ENCODE measurements at places on chromosomes 16 and 17. TPM values are rescaled to one million over a fixed set of nuclear protein-coding genes. Genes with fewer than 3 reads are reported as not detected.

GRCh38 chr16:67268136-67268579 lies 11.2 kb upstream of the PLEKHG4 start:
- H3K36me3 ChIP-seq = no peaks in the 10 kb centered on the region
- H3K27ac ChIP-seq = no peak overlapping the region
- no peaks in the 10 kb centered on the region for H3K4me1 ChIP-seq
- H3K4me3 ChIP-seq = no peak overlapping the region
- DNase-seq = peak; percentile 63

APRT gene
- total RNA-seq = 42.2 TPM

DNA sequence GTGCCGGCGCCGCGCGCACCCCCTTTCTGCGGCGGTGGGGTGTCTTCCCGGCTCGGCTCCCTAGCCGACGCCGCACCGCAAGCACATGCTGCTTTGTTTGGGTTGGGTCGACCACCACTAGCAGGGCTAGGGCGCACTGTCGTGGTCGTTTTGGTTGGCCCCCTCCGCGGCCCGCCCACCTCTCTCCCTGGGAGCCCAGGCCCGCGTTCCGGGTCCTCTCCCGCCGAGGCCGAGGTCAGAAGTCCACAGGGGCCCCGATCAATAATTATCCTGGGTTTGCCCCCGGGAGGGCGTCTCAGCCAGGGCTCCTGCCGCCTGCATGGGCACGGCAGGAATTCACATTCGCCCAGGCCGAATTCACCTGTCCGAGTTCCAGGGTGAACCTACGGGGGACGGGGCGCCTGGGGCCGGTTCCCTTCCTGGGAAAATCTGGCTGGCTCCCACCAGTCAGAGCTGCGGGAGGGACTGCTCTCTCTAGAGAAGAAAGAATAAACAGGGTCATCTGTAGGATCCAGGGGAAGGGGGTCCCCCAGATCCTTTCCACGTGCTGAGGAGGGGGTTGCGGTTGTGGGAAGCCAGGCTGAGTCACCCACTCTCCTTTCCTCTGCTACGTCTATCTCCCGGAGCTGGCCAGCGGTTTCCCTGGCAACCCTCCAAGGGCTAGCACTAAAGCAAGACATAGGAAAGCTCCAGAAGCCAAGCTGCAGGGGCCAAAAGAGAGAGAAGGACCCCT lies 584 bp upstream of the STAT5B start:
- DNase-seq = peak; percentile 74
- peak overlapping the region; percentile 92 for H3K4me3 ChIP-seq
- H3K4me1 ChIP-seq = peaks cover 44% of the 10 kb centered on the region
- H3K27me3 ChIP-seq = no peaks in the 10 kb centered on the region

- no peak overlapping the region for H3K4me3 ChIP-seq
- peaks cover 4% of the 10 kb centered on the region for H3K4me1 ChIP-seq
- no peak for DNase-seq
- peaks cover 12% of the 10 kb centered on the region for H3K36me3 ChIP-seq
- H3K27me3 ChIP-seq = no peaks in the 10 kb centered on the region
These were observed 34.1 kb downstream of the TMEM238L start for GRCh38 chr17:10769840-10770239.

DNA sequence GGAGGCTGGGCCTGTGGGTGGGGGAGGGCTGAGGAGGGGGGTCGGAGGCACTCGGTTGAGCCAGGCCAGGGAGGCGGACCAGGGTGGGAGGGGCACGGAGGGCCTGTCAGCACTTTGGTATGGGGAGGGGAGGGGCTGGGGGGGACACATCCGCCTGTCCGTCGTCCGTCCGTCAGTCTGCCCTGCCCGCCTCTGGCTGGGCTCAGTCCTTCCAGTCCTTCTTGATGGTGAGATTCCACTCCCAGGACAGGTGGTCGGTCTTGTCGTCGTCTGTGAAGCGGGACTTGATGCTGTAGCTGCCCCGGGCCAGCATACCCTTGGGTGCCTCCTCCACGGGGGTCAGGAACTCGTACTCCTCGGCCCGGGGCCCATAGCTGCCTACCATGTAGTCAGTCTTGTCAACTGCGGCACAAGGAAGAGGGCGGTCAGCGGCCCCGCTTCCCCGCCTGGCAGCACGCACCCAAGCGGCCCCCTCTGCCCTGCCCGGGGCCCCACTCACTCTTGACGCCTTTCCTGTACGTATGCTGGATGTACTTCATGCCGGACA lies 2.4 kb downstream of the ARHGDIA start:
- H3K27me3 ChIP-seq = no peaks in the 10 kb centered on the region
- H3K4me1 ChIP-seq = peaks cover 54% of the 10 kb centered on the region
- H3K4me3 ChIP-seq = no peak overlapping the region
- peak; percentile 74 for DNase-seq

GRCh38 chr17:19497624-19498023 lies 36.0 kb upstream of the SLC47A1 start:
- H3K36me3 ChIP-seq = no peaks in the 10 kb centered on the region
- no peaks in the 10 kb centered on the region for H3K4me1 ChIP-seq
- H3K27ac ChIP-seq = no peak overlapping the region

SPIRE2 gene
- 17.3 TPM for total RNA-seq

GRCh38 chr16:17302620-17303019 lies 168.1 kb downstream of the XYLT1 start:
- no peaks in the 10 kb centered on the region for H3K36me3 ChIP-seq
- no peaks in the 10 kb centered on the region for H3K27me3 ChIP-seq
- H3K4me3 ChIP-seq = no peak overlapping the region
- peak overlapping the region; percentile 83 for H3K27ac ChIP-seq

C17orf100 gene
- total RNA-seq = 14.2 TPM

DNA sequence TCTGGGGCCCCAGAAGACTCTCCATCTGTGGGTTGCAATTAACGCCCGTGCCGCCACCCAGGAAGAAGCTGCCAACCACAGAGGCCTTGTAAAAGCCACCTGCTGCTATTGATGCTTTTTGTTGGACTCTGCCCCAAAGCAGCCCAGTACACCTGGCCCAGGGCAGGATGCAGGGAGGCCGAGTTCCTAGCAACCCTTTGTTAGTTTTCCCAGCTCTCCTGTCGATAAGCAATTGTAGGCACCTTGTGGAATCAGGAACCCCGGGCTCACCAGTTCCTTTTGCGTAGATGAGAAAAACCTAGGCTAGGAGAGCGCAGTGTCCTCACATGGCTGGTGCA lies 103.3 kb downstream of the ABCC6 start:
- peaks cover 97% of the 10 kb centered on the region for H3K36me3 ChIP-seq
- DNase-seq = peak; percentile 51
- H3K4me1 ChIP-seq = peaks cover 15% of the 10 kb centered on the region
- H3K4me3 ChIP-seq = no peak overlapping the region
- H3K27me3 ChIP-seq = no peaks in the 10 kb centered on the region

ZFPM1 gene
- total RNA-seq = 3.9 TPM

GRCh38 chr16:4488499-4488967 lies 12.3 kb downstream of the HMOX2 start:
- no peaks in the 10 kb centered on the region for H3K27me3 ChIP-seq
- no peak overlapping the region for H3K4me3 ChIP-seq

DNA sequence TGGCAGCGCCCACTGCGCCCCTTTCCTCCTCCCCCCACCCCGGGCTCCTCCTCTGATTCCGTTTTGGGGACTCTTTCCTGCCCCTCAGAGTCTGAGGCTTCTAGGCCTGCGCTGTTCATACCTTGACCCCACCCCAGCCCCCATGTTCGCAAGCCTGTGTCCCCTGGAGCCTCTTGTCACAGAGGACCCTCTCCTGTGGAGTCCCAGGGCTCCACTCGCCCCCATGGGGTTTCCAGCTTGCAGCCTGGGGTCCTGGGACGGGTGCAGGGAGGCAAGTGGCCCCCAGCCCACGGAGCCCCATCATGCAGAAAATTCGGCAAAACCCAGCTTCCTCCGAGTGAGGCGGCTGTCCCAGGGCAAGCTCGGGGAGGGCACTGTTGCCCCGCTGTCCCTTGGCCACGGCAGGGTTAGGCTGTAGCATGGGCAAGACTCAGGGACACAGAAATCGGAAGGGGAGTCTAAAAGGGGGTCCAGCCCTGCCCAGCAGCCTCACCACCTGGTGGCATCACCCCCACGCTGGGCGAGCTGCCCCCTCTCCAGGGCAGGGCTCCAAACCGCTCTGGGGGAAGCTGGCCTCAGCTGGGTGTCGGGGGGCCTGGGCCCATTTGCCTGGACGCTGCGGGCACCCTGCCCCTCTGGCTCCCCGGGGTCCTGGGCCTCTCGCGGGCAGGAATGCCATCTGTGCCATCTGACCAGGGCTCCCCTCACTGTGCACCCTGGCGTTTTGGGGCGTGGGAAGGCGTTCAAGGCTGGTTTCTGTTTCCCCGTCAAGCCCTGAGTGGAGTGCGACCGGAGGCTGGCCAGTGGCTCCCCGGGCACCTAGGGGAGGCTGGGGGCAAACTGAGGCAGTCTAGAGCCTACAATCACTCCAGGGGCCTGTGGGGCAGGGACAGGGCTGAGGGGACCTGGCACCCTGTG lies 11.5 kb upstream of the BAHCC1 start:
- H3K27me3 ChIP-seq = peaks cover 4% of the 10 kb centered on the region
- H3K4me1 ChIP-seq = peaks cover 38% of the 10 kb centered on the region
- DNase-seq = peak; percentile 7
- no peak overlapping the region for H3K4me3 ChIP-seq

- H3K4me1 ChIP-seq = no peaks in the 10 kb centered on the region
- H3K36me3 ChIP-seq = no peaks in the 10 kb centered on the region
- H3K27ac ChIP-seq = no peak overlapping the region
- H3K4me3 ChIP-seq = no peak overlapping the region
- H3K27me3 ChIP-seq = no peaks in the 10 kb centered on the region
- DNase-seq = peak; percentile 68
These were observed 15.4 kb downstream of the RHBDL3 start for GRCh38 chr17:32281011-32281451.

DNA sequence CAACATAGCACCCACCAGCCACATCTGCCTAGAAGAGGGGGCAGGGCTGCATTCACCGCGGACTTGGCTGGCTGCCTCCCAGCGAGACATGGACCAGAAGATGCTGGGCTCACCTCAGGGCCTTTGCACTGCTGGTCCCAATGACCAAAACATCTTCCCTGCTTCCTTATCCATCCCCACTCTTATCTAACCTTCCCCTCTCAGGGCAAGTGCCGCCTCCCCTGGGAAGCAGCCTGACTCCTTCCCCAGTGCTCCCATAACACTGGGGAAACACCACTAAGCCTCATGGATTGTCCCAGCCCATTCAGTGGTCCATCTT lies 5.7 kb downstream of the TMC6 start:
- no peaks in the 10 kb centered on the region for H3K27me3 ChIP-seq
- DNase-seq = no peak
- H3K27ac ChIP-seq = no peak overlapping the region
- no peak overlapping the region for H3K4me3 ChIP-seq
- H3K36me3 ChIP-seq = peaks cover 53% of the 10 kb centered on the region

DNA sequence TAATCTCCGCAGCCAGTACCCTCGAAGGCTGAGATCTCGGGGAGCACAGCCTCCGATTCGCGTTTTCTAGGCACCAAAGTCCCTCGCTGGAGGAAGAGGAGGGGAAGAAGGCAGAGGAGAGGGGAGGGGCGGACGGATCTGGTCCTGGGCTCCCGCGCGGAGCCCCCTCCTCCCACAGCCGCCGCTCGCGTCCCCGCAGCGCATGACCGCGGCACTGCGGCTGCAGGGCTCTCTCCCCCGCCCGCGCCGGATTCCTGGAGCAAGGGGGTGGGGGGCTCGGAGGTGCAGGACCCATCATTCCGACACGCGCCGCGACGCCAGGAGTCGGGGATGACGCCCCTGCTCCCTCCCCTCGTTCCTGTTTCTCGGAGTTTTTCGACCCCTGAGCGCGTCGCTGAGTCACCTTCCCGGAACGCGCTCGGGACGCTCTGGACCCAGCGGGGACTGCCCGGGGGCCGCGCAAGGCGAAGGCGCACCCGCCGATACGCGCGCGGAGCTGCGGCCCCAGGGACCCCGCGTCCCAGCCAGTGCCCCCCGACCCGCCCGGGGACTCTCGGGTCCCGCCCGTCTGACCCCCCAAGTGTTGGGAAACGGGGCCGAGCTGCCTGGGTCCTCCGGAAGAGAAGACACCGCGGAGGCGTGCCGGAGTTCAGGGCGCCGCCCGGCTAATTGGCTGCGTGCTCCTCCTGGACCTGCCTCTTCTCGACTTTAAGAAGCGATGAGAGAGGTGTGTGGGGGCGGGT lies 1.4 kb upstream of the SPHK1 start:
- DNase-seq = peak; percentile 76
- peak overlapping the region; percentile 76 for H3K4me3 ChIP-seq
- H3K36me3 ChIP-seq = no peaks in the 10 kb centered on the region
- no peaks in the 10 kb centered on the region for H3K27me3 ChIP-seq

DNA sequence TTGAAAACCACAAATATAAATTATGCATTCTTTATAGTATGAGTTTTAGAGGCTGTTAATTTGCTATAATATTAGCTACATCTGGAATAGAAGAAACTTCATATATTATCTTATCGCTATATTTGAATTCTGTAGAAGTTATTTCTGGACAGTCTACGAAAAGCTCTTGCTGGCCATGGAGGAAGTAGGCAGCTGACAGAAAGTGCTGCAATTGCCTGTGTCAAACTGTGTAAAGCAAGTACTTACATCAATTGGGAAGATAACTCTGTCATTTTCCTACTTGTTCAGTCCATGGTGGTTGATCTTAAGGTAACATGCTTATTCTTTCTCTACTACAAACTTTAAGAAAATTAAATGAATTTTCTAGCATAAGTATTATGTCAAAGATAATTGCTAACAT lies 96.8 kb downstream of the OMG start:
- H3K27ac ChIP-seq = no peak overlapping the region
- H3K4me1 ChIP-seq = no peaks in the 10 kb centered on the region
- H3K27me3 ChIP-seq = no peaks in the 10 kb centered on the region

DNA sequence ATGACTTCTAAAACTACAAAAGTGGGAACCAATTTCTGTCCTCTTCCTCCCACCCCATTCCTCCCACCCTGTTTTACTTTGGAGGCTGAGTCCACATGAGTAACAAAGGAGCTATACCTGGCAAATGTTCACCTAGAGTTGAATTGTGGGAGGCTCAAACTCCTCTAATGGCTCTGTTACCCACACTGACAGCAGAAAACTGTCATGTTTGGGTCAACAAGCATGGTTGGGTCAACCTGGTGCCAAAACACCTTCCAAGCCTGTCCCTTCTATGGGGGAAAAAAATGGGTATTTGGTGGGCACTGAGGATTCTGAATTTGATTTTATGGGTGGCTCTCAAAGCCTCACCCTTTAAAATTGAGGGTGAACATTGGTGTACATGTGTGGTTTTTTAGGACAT lies 12.0 kb upstream of the HOXB13 start:
- no peak overlapping the region for H3K4me3 ChIP-seq
- H3K27me3 ChIP-seq = peaks cover 38% of the 10 kb centered on the region
- H3K4me1 ChIP-seq = no peaks in the 10 kb centered on the region
- no peaks in the 10 kb centered on the region for H3K36me3 ChIP-seq

DNA sequence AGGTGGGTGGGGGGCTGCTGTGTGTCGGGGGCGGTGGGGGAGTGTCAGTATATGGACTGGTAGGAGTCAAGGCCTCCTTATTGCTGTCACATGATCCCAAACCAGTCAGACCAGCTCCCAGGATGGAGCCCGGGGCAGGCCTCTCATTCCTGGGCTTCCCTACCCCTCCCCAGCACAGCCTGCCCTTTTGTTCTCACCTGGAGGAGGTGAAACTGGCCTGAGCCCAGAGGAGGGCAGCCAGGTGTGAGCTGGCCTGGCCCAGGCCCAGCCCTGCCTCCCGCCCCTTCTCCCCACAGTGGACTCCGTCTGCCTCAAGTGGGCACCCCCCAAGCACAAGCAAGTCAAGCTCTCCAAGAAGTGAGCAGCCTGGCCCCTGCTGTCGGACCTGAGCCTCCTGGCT lies 4.6 kb downstream of the PRSS8 start:
- peaks cover 68% of the 10 kb centered on the region for H3K4me1 ChIP-seq
- H3K4me3 ChIP-seq = no peak overlapping the region
- H3K27ac ChIP-seq = peak overlapping the region; percentile 90
- peaks cover 7% of the 10 kb centered on the region for H3K27me3 ChIP-seq

All from stomach (tissue), 19 donors.